ENCODE measurements at places on chromosomes 1 and 21.

- DNase-seq, result no peak
Measured at GRCh38 chr1:227245613-227246320, 72.5 kb downstream of the CDC42BPA start.

- peak; percentile 69 for DNase-seq
Measured at GRCh38 chr1:27099135-27099586, 55.8 kb downstream of the SLC9A1 start.

DNA sequence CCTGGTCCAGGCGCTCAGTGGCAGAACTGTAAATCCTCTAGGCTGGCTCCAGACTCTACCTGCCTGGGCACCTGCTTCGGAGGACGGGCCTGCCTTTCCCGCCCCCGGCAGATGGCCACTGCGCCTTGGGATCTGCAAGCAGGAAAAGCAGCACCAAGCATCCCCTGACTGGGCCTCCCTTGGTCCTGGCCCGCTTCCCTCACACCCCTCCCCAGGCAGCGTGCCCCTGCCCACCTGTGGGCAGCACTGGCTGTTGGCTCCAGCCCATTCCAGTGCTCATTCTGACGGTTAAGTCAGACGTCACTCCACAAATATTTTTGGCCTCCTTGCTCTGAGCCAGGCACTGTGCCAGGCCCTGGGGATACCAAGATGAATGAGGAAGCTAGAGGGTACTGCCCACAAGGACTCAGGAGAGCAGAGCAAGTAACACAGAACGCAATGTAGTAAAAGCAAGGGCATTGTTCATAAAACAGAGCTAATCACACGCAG lies 22.0 kb upstream of the BLACAT1 start:
- peak; percentile 56 for DNase-seq

GRCh38 chr21:41564871-41565274 lies 56.9 kb upstream of the TMPRSS2 start:
- no peak for DNase-seq

DNA sequence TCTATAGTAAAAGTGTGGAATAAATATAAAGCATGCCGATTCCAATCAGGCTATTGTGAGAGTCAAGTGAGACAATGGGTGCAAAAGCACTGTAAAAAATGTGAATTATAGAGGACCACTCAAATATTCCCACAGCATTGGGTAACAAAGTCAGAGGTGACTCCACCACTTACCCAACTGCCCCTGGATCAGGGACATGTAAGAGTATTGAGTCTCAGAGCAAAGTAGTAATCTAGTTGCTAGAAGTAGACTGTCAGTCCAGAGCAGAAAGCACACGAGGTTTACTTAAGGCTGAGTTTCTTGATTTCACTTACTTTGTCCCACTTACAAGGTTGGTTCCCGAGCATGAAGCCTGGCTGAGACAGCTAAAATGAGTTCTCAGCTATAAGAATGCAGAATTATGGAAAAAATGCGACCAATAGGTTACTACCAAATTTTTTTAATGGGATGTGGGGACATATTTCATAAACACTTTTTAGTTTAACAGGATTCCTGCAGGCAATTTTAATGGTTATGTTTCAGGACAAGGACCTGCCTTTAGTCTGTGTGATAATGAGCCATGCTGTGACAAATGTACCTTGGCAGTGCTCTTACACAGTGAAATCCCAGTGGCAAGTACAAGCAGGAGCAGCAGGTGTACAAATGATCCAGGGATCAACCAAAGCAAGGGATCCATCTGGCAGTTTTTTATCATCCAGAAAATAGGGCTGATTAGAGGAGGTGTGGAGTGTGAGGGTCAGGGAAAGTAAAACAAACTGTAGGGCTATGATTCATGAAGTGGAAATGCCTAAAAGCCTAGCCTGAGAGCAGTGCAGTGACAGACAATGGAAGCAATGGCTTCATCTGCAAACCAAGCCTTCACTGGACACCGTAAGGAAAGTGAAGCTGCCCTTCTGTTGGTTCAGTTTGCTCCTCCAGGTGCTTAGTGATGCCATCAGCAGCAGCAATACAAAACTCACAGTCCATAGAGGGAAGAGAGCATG lies 156.2 kb upstream of the SPAG17 start:
- DNase-seq, result no peak

DNA sequence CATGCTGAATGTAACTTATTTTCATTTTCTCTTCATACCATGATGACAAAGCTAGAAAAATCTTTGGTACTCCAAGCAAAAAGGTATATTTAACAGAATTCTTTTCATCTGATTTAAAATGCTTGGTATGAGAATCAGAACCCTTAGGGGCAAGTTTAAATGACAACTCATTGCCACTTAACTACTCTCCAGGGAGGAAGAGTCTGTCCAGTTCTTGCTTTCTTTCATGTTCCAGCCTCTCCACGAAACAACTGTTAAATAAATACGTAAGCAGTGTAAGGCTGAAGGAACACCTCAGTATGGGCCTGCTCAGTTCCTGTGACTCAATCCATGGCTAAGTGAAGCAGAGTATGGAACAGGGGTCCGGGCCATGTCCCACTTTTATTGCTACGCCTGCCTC lies 1.6 kb downstream of the LCE2A start:
- no peak for DNase-seq

DNA sequence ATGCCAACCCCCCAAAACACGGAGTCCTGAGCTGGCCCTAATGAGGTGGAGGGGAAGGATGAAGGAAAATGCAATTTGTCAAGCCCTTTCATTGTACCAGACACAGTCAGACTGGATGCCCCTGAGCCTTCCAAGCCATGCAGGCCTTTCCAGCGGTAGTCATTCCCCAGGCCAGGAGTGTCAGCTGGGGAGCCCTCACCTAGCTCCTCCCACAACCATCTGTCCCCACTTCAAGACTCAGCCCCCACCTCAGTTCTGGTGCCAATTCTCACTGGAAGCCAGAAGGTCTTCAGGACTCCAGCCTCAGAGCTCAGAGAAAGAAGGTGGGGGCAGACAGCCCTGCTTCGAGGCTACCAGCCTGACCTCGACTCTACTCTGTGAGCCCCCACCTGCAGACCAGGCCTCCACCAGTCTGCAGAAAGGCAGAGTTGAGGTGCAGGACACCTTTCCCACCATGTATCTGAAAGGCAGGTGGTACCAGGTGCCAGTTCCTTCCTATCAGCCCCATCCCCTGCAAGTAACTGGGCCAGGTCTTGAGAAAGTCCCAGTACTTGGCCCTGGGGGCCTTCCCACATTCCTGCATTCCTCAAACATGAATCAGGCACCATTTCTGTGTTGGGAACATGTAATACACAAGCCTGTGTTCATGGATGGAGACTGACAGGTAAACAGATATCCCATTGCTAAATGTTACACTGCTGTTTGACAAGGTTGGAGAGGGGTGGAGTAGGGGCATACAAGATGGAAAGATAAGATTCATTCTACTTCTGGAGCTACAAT lies 180.6 kb upstream of the EDN2 start:
- no peak for DNase-seq

Data from renal cortex interstitium (tissue), 15 donors.